NCI-H524 treated with DMSO at 0.1 percent for 48 hours (cell line): ENCODE measurements at places on chromosomes 2 and 18.

DNA sequence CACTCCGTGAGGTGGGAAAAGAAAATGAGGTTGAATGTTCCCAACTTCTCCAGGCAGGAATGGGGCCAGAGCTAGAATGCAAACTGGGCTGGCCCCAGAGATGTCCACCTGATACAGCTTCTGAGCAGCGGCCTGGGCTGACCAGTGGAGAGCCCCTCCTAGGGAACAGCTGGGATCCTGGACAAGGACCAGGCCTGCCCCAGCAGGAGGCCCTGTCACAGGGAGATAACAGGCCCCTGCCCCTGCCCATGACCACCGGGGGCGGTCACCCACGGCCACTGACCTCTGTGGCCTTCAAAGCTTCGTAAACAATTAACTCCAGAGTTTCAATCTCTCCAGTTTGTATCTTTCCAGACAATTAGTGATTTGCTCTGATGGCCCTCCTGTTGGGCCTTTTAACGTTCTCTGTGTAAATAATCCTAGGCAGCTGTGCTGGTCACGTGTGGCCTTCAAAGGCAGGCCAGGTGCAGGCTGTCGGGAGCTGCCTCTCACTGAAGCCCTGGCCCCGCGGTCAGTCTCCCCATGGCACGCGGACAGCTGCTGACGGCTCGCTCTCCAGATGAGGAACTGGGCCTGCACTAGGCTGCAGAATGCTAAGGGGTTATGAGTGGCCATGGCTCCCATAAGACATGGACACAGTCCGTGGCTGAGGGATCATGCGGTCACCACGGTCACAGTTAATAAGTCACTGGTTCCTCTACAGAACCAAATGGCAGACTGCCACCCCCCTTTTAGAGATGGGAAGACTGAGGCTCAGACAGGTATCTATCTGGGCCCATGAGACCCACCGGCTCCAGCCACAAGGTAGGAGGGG lies 9.2 kb downstream of the HS6ST1 start:
- peak; percentile 41 for DNase-seq

- DNase-seq = no peak
Observed at GRCh38 chr2:107595285-107595684, 231.4 kb upstream of the RGPD4 start.

DNA sequence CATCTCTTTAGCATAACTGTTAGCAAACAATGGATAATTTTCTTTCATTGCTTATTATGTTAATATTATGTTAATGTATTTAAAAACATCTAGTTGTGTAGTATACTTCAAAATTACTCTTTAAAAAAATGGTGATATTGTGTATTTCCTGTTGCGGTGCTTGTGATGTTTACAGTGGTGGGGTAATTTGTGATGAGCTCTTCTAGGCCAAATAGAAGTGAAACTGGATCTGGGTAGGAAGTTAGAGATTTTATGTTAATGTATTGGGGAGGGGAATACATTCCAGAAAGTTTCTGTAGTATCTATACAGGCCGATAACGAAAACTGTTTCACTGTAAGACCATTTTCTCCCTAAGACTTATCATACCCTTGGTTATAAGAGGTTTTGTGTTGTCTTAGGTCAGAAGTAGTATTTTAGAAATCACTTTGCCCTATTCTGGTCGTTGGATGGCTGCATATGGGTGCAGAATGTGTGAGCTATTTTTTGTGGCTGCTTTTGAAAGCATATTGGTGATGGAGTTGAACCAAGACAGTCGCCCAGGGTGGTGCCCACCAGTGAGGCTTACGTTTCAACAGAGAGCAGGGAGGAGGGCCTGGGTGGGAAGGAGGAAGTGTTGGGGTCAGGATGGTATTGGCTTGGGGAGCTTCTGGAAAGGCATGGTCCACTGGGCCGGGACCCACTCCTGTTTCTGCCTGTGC lies 5.8 kb downstream of the TSHZ1 start:
- no peak for DNase-seq

GRCh38 chr2:70243806-70244584 lies 4.4 kb downstream of the TIA1 start:
- no peak for DNase-seq

DNA sequence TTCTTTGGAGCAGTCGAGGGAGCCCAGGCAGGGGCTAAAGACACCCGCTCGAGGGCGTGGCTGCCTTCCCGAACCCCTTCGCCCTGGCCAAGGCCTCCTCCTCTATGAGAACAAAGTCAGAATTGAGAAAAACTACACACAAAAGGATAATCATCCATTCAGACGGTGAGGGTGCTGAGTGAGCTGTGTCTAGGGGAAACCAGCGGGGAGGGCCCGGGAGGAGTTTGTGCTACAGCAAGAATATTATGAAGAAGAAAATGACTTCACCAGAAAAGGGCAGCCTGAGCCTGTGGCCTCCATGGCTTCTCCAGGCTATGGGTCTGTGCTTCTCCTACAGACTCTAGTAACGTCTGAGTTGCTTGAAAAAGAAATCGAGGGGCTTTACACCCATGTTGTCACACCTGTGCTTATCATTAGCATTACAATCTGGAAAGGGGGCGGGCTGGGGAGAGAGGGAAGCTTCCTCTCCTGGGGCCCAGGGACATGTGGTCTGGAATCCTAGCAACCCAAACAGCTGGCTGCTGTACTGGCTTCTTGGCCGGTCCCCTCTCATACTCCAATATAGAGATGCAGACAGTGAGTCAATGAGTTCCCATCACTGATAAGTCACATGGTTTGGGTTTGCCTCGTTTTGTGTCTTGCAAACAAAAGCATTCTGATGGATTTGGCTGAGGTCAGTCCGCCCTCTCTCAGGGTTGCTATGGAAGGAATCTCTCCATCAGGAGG lies 52.0 kb upstream of the ARL4C start:
- no peak for DNase-seq

- no peak for DNase-seq
Observed at GRCh38 chr2:9497017-9497416, 22.7 kb downstream of the IAH1 start.

DNA sequence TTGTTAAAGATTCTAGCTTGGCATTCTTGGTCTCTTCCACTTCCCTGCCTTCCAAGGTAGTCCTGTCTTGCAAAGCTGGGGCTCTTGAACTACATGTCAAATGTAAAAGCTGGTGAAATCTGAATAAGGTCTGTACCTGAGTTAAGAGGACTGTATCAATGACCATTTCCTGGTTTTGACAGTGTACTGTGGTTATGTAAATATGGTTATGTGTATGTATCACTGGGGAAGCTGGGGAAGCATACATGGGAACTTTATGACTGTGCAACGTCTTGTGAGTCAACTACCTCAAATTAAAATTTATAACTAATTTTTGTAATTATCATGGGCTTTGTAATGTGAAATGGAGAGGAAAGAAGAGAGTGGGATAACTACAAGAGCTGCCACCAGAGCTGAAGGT lies 81.7 kb downstream of the COL4A4 start:
- DNase-seq = no peak

GRCh38 chr2:46689993-46690392 lies 210.6 kb downstream of the TMEM247 start:
- no peak for DNase-seq

DNA sequence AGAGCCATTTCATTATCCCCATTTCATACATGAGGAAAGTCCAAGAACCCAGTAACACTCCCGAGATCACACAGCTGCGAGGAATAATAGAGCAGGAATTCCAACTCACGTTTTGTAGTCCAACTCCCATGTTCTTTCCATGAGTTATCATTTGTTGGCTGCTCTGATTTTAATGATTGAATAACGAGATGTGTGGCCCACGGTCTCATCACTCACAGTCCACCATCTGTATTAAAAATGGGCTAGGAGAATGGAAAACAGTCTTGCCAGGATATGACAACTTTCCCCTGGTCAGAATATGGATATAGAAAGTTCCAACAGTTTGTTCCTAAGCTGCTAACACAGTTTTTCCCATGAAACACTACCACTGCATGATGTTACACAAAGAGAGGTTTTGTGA lies 147.5 kb downstream of the METTL4 start:
- DNase-seq = no peak

DNA sequence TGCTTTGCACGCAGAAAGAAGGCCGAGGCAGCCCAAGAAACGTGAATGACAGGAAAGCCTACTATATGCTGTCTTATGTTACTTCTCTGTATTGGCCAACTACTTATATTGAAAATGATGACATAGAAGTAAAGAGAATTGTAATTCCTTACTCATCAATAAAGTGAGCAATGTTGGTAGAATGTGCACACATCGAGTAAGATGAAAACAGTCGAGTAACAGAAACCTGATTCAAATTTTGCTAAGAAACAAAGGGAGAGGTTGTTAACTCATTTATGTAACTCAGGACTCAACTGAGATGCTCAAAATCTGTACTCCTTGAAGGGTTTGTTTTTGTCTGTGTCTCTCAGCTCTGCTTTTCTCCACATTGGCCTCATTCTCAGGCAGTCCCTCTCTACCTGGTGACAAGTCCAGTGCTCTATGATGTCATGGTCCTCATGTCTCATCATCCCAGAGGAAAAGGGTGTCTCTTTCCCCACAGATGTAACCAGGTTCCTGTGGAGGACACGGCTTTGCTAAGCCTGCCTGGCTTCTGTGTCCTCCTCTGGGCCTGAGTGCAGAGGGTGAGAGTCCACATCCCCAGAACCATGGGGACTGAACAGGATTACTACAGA lies 30.3 kb upstream of the CCDC93 start:
- DNase-seq = no peak

- DNase-seq = no peak
Observed at GRCh38 chr18:74463254-74463653, 6.1 kb upstream of the DIPK1C start.

- no peak for DNase-seq
Observed at GRCh38 chr18:12694032-12694431, 8.5 kb downstream of the CEP76 start.

- no peak for DNase-seq
Observed at GRCh38 chr2:16188261-16188890, 248.0 kb downstream of the MYCN start.

DNA sequence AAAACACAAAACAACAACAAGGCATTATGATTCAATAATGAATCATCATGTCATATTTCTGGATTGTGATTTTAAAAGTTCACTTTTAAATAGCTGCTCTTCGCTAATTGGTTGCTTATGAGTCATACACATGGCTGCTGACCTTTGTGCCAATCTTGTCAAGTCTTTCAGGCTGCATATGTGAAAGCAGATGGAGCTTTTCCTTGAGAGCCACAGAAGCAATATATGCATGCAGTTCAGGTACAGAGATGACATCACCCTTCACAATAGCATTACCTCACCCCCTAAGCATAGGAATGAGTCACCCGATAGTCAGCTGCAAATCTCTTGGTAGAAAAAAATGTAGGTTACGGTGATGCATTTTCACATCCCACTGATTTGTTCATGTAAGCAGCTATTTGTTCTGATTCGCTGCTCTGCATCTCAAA lies 27.2 kb downstream of the EIF2AK3 start:
- DNase-seq = peak; percentile 86

DNA sequence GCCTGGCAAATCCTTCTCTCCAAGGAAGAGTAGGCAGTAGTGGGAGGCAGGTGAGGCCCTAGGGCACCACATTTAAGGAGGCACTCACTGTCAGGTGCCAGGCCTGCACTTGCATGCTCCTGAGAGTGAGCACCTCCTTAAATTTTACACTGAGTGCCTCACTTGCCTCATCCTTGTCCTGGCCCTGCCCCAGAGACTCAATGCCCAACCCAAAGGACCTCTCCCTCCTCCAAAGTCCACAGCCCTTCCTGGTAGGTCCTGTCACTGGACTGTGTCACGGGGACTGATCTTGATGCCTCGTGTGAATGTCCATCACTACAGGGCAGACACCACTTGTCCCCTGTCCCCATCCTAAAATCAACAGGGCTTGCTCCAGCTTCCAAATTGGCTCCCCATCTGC lies 235.6 kb downstream of the ZBTB7C start:
- no peak for DNase-seq

- no peak for DNase-seq
Observed at GRCh38 chr2:160463245-160463644, 30.4 kb downstream of the RBMS1 start.

GRCh38 chr2:64950226-64951160 lies 38.7 kb upstream of the SLC1A4 start:
- no peak for DNase-seq

DNA sequence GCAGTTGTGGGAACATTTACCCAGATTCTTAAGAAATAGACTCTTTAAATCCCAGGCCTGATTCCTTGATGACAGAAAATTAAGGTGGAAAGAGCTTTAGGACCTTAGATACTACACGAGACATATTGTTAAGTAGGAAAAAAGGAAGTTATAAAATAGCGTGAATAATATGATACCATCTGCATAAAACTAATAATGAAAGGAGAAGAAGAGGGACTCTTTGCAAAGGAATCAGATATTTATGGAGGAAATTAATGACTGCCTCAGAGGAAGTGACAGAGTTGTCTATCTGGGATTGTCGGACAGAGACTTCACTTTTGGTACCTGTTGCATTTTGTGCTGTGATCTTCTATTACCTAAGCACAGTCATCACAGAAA lies 20.8 kb downstream of the APCDD1 start:
- no peak for DNase-seq

DNA sequence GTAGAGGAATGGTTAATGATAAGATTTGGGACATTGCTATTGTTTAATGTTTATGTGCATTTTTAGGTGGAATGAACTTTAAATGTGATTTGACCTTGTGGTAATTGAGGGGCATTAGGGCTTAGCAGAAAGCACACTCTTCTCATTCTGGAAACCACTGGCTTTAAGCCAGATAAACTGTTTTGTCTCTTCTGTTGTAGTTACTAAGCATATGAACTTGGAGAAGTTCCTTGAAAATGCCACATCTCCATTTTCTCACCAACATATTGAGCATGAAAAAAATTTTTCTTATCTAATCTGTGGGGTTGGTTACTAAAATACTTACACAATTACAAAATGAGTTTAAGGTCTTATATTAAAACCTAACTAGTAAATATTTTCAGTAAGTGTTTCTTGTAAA lies 70.8 kb upstream of the FSHR start:
- no peak for DNase-seq

GRCh38 chr18:9380621-9381395 lies 46.2 kb downstream of the TWSG1 start:
- DNase-seq = peak; percentile 62

- no peak for DNase-seq
Observed at GRCh38 chr2:129436809-129437208, 542.7 kb upstream of the RAB6C start.

DNA sequence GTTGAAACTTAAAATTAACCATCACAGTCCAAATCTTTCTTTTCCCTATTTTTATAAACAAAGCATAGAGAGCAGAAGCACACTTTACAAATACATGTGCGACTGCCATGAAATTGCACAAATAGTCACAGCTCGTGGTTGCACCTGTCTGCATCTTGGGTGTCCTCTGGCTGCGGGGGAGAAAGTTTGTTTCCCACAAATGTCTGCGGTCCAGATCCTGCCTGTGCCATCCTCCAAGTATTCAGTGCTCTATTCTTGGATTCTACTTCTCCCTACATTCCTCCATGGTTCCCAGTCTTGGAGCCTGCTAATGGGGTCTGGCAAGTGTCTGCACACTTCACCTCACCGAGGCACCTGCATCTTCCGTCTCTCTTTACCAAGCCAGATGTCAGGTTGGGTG lies 52.2 kb downstream of the SMIM21 start:
- no peak for DNase-seq

GRCh38 chr2:203934041-203934492 lies 2.5 kb upstream of the ICOS start:
- no peak for DNase-seq

- DNase-seq = no peak
Observed at GRCh38 chr2:12965540-12966269, 249.0 kb downstream of the TRIB2 start.
